ENCODE measurements at places on chromosomes 4 and X. TPM values are rescaled to one million over a fixed set of nuclear protein-coding genes. Genes with fewer than 3 reads are reported as not detected.

IRF2 gene
- total RNA-seq, result 23.6 TPM

ERCC6L gene
- total RNA-seq, result 1.2 TPM

POLN gene
- 2.1 TPM for total RNA-seq

TEC gene
- total RNA-seq, result 0.24 TPM

PIM2 gene
- total RNA-seq, result 5.3 TPM

FRG2 gene
- not detected for total RNA-seq

CT47B1 gene
- not detected for total RNA-seq

ATG4A gene
- 42.5 TPM for total RNA-seq

YY2 gene
- 2.7 TPM for total RNA-seq

CT45A1 gene
- not detected for total RNA-seq

SOWAHD gene
- total RNA-seq, result not detected

MAGEB10 gene
- not detected for total RNA-seq

ASB9 gene
- total RNA-seq, result 10.6 TPM

REELD1 gene
- not detected for total RNA-seq

ZNF711 gene
- 1.4 TPM for total RNA-seq

PPBP gene
- total RNA-seq, result not detected

GYPB gene
- not detected for total RNA-seq

HMGB3 gene
- total RNA-seq, result 15.3 TPM

BMX gene
- 24.9 TPM for total RNA-seq

UGT2A2 gene
- total RNA-seq, result not detected

TMEM31 gene
- total RNA-seq, result not detected

SLC25A14 gene
- total RNA-seq, result 11.1 TPM

CFAP47 gene
- not detected for total RNA-seq

APLN gene
- 1,492 TPM for total RNA-seq

WDR44 gene
- 20.0 TPM for total RNA-seq

Measured in glomerular endothelial cell (primary cell).